ENCODE measurements at places on chromosomes 5 and 9.

DNA sequence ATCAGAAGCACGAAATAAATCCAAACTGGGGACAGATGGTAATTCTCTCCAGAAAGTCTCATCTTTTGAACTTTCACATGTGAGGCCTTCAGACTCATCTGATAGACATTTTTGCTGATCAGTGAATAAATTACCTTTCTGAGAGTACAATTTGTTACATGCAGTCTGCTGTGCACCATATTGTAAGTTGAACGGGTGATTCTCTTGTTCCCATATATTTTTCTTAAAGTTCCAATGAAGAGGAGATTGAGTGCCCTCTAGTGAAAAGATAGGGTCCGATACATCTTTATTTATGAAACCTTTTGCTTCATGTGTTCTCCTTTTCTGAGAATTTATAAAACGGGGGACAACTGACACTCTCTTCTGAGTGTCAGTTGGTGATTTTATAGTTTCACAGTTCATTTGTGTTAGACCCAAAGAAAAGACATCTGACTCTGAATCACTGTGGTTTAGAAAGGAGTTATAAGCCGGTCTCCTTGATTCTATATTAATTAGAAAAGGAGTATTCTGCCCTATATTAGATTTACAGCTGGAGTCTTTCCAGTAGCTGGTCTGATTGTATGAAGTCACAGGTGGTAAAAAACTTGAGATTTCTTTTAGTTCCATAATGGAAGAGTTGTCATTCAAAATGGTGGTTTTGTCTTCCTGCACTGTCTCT, 30.4 kb downstream of the GNG10 start:
- DNase-seq: peak; percentile 9

DNA sequence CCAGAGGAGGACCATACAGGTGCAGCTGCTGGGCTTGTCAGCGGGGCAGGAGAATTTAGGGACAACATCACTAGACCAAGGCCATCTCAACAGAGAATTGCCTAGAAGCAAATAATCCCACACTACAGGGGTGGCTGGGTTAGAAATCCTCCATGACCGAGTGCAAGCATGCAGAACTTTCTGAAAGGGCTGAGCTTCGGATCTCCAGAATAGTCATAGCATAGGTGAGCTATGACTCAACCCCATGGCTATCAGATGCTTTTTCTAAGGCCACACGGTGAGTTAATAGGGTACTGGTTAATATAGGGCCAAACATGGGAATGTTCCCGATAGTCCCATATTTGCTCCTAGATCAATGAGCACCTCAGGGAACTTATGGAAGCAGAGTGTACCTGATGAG, 4.2 kb downstream of the KCNIP1 start:
- DNase-seq: no peak

DNA sequence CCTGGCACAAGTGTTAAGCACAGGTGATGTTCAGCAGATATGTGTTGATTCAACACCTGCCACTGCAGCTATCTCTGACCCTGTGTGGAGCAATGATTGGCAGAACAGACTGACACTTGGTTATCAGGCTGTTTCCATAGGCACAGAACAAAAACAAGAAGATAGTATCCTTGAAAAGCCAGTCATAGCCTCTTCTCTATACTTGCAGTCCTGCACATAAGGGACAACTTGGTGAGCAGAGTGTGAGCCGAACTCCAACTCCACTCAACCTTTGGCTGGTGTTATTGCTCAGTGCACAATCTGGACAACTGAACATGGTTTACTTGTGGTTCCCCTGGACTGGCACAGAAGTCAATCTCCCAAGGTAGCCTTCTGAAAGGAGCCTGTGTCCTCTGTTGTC, 99.2 kb downstream of the ADAMTS12 start:
- no peak for DNase-seq

DNA sequence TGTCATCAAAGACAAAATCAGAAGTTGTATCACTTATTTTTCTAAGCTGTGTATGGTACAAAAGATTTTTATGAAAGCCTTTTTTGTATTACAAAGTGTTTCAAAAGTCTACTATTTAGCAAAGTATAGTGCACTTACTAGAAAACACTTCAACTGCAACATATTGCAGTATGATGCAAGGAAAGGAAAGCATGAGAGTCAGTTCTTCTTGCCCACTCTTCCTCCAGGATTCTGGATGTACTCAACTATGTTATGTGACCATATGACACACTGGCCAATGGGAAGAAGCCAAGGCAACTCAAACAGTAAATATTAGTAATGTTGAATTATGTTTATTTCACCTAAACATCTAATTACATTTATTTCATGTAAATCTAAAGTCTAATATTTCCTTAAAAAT, 49.5 kb upstream of the TYRP1 start:
- no peak for DNase-seq

DNA sequence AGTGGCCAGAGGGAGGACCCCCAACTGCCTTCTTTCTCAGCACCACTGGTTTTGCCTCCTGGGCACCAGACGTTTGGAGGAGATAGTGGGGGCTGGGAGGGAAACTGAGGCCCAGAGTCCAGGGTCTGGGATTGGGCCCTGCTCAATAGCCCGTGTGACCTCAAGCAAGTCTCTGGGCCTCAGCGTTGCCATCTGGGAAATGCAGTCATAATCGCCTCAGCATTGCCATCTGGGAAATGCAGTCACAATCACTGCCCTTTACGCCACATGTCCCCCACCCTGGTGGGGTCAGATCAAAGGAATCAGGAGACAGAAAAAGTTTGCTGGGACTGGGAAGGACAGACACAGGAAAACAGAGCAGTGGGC, 1.6 kb downstream of the SH2D3C start:
- DNase-seq: no peak

DNA sequence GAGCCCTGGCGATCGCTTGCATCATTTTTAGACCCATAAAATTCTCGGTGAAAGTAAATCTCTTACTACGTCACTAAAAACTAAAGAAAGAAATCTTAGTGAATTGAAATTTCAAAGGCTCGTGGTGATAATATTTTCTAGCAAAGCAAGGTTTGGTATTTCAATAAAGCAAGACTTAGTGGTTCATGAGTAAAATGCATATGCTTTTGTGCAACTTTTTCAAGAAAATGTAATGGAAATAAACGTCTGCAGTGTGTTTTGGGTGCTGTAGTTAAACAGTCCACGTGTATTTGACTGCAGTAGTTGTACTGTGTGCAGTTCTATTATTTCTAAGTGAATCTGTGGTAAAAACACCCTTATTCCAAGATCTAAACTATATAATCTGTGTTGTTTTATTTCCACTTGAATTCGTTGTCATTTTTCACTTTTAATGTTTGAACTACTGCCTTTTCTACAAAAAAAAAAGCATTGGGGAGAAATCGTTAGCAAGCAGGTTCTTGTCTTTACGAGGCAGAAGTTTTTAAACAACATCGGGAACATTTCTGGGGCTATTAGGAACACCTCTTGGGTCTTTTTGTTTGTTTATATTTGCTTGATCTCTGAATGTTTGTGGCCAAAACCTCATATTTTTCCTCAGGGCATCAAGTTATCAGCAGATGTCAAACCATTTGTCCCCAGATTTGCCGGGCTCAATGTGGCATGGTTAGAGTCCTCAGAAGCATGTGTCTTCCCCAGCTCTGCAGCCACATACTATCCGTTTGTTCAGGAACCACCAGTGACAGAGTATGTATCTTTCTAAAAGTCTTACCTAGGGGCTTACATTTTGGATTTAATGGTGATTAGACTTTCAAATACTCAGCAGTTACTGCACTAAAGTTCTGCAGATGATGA, 960 bp downstream of the SECISBP2 start:
- DNase-seq: no peak
